ENCODE measurements at places on chromosomes 6 and 20. TPM values are rescaled to one million over a fixed set of nuclear protein-coding genes. Genes with fewer than 3 reads are reported as not detected.

The SLC22A7 gene
- 0.34 TPM for total RNA-seq

The RIPPLY2 gene
- 4.9 TPM for total RNA-seq

The LINC00237 gene
- not detected for total RNA-seq

The IL17F gene
- not detected for total RNA-seq

The SNAP25 gene
- 61.0 TPM for total RNA-seq

The B4GALT5 gene
- 61.3 TPM for total RNA-seq

The C6orf52 gene
- 4.1 TPM for total RNA-seq

The COX4I2 gene
- total RNA-seq: not detected

The TSBP1 gene
- total RNA-seq: not detected

All from glutamatergic neuron (in vitro differentiated cells).